Smooth muscle cell of the brain vasculature (primary cell): ENCODE measurements at places on chromosomes 2 and 18.

- DNase-seq: no peak
Measured at GRCh38 chr2:241575624-241576292, 17.2 kb downstream of the BOK start.

GRCh38 chr2:64277101-64277849, 133.1 kb upstream of the PELI1 start:
- no peak for DNase-seq

DNA sequence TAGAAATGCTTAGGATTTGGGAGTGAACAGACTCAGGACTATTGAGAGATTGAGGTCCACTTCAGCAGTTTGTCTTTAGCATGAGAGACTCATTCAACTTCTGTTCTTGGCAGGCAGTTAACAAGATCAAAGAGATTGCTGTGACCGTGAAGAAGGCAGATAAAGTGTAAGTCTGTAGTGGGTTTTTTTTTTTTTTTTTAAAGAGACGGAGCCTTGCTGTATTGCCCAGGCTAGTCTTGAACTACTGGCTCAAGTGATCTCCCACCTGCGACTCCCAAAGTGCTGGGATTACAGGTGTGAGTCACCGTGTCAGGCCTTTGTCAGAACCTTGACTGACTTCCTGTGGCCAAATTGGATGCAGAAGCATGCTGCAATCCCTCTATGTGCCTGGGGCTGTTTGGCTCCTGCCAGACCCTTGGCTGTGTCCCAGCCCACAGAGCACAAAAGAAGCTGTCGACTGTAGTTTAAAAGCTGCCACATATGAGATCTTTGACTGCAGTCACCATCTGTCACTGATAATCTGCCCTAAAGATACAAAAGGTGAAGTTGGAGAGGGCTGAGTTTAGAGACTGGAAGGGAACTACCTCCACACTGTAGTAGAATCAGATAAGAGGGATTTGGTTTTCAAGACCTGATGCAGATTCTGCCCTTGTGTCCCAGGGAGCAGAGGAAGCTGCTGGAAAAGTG, 9.9 kb downstream of the CCT7 start:
- no peak for DNase-seq

GRCh38 chr2:161681046-161681445, 56.8 kb downstream of the SLC4A10 start:
- DNase-seq: no peak

GRCh38 chr2:65055422-65056214, 598 bp upstream of the CEP68 start:
- DNase-seq: no peak

- no peak for DNase-seq
Measured at GRCh38 chr2:205685314-205686055, 3.2 kb downstream of the NRP2 start.

- no peak for DNase-seq
Measured at GRCh38 chr2:192574552-192574951, 379.8 kb upstream of the TMEFF2 start.

DNA sequence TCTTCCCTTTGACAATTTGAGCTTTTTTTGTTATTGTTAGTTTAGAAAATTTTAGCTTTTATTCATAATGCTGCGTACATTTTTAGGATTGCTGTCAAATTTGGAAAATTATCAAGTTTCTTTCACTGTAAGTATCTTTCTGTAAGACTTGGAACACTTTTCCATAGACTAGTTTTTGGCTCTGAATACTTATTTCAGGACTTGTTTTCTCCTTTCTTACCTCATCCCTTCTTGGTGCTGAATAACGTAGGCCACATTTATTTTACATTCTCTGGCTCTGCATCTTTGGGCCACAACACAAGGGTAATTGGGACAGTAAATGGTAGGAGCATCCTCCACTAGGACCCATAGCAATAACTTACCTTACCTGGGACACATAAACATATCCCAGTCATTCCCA, 85.1 kb downstream of the CCDC85A start:
- DNase-seq: no peak

DNA sequence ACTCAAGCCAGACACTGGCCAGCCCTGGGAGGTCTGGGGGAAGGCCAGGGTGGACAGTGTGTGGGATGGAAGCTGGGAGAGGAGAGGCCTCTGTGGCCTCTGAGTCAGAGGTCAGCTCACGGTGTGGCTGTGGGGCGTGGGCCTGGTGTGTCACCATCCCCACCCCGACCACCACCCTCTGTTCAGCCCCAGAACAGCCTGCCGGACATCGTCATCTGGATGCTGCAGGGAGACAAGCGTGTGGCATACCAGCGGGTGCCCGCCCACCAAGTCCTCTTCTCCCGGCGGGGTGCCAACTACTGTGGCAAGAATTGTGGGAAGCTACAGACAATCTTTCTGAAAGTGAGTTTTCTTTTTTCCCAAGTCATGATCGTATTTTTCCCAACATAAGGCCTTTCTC, 110.5 kb downstream of the DYSF start:
- DNase-seq: peak; percentile 6

DNA sequence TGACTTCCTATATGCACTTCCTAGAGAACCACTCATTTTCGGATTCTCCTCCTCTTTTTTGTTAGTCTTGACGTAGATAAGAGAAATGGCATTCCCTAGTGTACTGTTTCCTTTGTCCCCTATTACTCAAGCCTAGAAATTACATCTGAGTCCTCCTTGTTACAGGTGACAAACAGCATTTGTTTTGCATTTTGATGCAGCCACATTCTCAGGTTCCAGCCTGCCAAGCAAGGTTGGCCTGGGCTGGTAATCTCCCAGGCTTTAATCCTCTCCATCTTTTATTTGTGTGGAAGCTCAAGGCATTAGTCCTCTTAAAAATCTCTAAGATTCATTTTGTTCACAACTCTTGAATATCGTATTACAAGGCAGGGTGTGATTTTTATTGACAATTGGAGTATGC, 318.0 kb upstream of the NRP2 start:
- DNase-seq: no peak

DNA sequence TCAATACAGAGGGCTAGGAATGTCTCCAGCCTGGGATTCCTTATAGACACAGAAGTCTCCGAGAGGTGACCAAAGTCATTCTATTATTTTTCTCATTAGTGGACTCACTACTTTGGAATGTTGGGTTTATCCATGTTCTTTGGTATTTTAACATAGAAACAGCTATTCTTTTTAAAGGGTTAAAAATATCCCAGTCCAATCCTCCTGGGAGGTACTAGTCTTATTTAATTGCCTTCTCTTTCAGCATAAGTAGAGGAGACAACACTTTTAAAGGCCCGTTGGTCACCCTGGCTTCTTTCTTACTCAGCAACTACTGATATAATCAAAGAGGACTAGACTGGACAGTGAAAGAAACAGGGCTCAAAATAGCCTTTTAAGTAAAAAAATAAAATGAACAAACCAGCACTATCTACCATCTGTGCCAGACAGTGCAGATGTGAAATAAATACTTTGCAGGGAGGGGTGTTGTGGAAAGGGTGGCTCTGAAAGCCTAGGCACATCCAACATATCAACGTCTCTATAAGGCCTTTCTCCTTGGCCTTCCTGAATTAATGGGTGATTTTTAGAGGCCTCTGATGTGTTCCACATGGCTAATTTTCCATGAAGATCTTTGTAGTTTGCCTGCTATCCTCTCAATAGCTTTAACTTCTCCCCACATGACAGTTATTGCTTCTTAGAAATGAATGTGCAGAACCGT, 334.4 kb upstream of the THUMPD2 start:
- no peak for DNase-seq

GRCh38 chr18:11145413-11146191, 3.8 kb downstream of the PIEZO2 start:
- no peak for DNase-seq

GRCh38 chr2:218811382-218811781, 20.2 kb downstream of the PRKAG3 start:
- DNase-seq: no peak

DNA sequence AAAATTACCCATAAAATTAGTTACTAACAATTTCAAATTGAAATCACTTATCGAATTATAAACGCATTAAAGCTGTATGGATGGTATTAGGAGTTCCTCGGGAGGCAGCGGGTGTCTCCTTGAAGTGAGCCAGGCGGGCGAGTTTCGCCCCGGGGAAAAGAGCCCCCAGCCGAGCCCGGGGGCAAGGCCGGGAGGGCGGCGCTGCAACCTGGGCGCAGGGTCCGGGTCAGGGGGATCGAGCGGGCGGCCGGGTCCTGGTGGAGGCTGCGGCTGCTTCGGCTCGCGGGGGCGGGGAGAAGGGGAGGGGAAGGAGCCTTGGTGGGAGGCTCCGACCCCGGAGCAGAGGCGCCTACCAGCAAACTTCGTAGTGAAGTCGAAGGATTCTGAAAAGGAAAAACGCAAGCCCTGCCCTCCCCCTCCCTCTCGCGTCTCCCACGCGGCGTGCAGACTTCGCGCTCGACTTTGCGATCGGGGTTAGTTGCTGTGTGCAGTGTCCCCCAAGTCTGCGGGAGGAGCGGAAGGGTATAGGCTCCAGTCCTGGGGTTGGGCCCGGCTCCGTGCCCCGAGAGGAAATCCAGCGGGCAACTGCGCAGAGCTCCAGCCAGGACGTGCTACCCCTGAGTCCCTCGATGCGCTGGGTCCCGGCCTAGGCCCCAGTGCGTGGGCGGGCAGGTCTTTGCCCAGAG, 140.8 kb downstream of the MEIS1 start:
- DNase-seq: no peak

- no peak for DNase-seq
Measured at GRCh38 chr2:54330926-54331835, 75.2 kb upstream of the TSPYL6 start.

- peak; percentile 46 for DNase-seq
Measured at GRCh38 chr2:149017116-149017985, 21.1 kb upstream of the LYPD6B start.

DNA sequence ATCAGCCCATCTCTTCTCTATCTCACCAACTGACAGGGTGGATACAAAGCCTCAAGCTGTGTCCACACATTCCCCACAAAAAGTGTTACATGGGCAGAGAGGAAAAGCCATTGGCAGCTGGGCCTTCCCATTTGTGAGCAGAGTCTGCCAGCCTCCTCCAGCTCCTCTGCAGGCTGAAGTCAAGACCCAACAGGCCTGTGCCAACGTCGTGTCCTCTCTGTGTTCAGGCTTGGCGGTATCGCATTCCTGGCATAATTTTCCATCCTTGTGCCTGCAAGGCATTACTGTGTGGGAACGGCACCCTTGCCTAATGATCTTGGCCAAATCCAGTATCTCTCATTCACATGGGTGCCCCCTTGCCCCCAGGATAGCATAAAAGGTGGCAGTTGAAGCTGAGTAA, 41.5 kb upstream of the APCDD1 start:
- DNase-seq: no peak

GRCh38 chr2:127411653-127412369, 6.4 kb upstream of the PROC start:
- no peak for DNase-seq

GRCh38 chr2:6872394-6872793, 5.2 kb upstream of the RSAD2 start:
- DNase-seq: no peak

- no peak for DNase-seq
Measured at GRCh38 chr2:128280158-128280871, 38.4 kb downstream of the HS6ST1 start.

- no peak for DNase-seq
Measured at GRCh38 chr2:134739236-134739878, 20.6 kb upstream of the TMEM163 start.

- DNase-seq: no peak
Measured at GRCh38 chr2:43559391-43560230, 36.2 kb downstream of the THADA start.

DNA sequence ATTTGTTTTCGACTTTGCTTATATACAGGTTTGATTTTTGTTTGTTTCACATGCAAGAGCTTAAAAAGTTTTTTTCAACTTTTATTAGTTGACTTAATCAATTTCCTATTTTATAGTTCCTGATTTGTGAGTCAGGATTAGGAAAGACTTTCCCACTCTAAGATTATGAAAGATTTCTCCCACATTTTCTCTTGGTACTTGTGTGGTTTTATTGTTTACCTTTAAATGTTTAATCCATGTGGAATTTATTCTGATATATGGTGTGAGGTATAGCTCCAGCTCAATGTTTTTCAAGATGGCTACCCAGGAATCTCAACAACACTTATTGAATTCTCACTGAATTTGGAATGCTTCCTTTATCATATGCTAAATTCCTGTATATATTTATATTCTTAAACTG, 117.8 kb upstream of the LGALSL start:
- no peak for DNase-seq

- no peak for DNase-seq
Measured at GRCh38 chr18:11532758-11533512, 76.5 kb upstream of the SLC35G4 start.

GRCh38 chr2:151973901-151974199, 125.0 kb downstream of the CACNB4 start:
- DNase-seq: no peak

- no peak for DNase-seq
Measured at GRCh38 chr2:190575263-190575662, 40.7 kb upstream of the NEMP2 start.

DNA sequence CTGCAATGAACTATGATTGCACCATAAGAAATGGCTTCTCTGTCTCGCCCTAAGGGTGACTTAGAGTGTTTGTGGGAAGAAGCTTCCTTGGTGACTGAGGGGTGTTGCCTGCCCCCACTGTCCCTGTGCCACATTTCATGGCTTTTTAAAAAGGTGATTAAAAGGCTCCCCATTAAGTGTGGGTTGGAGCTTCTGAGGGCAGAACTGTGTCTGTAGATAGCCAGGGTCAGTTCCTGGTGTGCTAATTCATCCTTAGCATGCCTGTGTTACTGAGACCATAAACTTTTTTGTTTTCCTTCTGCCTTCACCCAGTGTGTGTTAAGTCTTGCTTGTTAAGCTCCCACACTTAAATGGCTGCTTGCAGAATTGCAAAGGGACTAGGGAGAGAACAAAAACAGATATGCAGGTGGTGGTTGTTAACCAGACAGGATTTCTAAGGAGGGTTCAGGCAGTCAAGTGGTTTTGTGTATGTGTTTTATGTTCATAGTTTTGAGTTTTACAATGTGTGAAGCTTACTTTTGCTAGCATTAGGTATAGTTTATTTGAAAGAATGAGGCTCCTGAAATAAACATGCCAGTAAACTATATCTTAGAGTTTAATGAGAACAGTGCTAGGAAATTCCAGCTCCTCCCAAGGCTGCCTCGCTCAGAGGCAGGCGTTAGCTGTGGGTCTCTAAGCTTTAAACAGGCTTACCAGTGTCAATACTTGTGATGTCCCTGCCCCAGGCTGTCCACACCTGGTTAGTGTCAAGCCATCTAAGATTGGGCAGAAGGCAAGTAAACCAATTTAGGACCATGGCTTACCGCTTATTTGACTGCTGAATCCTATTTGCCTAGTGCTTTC, 14.5 kb downstream of the CERS6 start:
- no peak for DNase-seq

DNA sequence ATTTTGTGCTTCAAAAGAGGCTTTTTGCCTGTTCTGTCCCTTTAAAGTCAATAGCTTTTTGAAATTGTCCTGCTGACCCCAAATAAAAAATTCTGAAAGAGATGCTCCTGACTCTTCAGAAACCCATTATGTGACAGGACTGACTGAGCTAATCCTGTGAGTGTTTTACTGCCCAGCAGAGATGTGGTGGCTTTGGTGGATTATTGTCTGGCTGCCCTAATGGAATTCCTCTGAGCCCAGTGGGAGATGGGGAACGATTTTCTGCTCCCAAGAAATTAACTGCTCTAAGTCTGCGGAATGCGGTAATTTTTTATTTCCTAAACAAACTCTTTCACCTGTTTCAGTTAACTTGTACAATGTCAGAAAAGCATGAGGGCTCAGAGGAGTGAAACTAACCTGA, 258.2 kb downstream of the IKZF2 start:
- DNase-seq: no peak

- DNase-seq: no peak
Measured at GRCh38 chr2:162007447-162008040, 66.5 kb downstream of the DPP4 start.
